ENCODE measurements at places on chromosomes 6 and 20.

GRCh38 chr6:147287869-147288271 lies 83.7 kb downstream of the STXBP5 start:
- no peak for DNase-seq

DNA sequence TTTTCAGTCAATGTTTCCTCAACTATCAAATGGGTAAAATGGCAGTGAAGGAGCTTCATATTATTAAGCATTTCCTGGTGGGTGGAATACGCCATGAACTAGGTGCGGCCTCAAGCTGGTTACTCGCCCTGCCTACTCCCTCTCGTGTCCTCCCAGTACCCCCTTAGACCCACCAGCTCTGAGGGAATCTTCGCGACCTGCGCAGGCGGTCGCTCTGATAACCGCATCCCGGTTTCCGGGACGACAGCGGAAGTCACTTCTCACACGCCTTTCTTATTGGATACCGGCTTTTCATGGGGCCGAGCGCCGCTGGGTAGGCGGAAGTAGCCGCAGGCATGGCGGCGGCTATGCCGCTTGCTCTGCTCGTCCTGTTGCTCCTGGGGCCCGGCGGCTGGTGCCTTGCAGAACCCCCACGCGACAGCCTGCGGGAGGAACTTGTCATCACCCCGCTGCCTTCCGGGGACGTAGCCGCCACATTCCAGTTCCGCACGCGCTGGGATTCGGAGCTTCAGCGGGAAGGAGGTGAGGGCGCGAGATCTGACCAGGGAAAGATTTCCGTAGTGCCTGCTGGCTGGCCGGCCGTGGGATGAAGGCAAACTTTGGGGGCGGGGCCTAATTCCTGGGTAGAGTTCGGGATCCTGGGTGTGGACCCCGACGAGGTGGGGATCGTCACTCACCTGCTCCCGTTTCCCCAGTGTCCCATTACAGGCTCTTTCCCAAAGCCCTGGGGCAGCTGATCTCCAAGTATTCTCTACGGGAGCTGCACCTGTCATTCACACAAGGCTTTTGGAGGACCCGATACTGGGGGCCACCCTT lies at the start of gene PIGT:
Gene PIGT, plus strand, starts transcription at position 320 of the 816 bp plus-strand sequence. Its CDS starts 16 bp downstream, at position 336.
- peak; percentile 45 for DNase-seq

DNA sequence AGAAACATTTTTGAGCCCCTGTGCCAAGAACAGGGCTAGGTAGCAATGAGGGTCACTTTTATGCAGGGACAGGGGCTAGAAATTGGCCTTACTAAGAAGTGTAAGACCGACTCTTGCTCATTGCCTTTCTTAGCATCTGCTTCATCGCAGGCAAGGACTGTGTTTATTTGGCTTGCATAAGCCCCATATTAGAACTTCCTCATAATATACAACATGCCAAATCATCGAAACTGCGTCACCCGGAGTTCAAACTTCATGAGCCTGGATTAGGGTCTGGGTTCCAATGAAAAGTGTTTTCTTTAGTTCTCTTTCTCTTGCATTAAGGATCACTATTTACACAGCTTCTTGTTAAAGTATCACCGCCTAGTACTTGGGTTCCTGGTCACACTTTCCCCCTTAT lies 977 bp upstream of the SMAP1 start:
- no peak for DNase-seq

DNA sequence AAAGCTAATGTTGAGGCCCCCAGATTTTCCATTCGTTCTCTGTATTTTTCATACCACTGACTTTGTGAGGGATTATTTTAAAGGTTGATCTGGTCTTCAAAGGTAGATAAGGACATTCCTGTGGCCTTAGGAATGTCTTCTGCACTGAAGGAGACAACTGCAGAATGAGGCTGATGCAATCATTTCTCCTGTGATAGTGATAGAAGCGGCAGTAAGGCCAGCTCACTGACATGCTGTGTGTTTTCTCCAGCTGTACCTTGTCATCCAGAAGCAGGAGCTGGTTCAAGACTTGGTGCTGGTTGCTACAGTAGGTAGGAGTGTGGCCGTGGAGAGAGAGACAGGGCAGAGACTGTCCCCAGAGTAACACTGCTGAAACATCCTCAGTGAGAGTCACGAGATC lies 53.8 kb downstream of the DCBLD1 start:
- DNase-seq, result no peak

GRCh38 chr6:56683882-56684281 lies 41.2 kb upstream of the DST start:
- DNase-seq, result no peak

DNA sequence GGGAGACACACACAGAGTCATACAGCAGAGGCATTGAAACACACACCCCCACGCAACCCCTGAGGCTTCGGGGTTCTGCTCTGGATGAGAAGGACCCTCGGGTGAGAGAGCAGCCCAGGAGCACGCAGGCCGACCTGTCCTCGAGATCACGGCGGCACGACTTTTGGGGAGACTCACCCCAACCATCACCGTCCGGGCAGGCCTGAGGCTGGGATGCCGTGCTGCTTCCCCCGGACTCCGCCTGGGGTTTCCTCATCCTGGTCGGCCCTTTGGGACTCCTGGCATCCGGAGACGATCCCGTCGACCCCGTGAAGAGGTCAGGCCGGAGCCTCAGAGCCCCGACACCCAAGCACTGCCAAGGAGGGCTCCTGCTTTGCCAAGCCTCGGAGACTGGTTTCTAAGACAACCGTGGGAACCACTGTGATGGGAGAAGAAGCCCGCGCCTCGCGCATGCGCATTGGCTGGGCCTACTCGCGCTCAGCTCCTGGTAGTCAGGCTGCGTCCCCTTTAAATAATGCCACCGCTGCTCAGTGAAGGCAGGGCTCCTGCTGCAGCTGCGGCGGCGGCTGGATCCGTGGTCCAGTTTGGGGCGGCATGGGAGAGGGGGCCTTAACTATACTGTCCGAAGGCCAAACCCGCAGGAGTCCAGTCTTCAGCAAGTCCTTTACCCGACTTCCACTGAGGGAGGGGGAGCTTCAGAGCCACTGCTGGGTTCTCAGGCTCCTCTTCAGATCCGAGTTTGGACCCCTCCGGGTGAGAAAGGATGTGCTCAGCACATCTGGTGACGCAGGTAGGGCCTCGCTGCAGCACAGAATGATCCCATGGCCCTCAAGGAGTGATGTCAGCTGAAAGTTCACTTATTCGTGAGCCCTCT lies 171.4 kb upstream of the ZNF337 start:
- DNase-seq, result peak; percentile 83

- no peak for DNase-seq
Measured at GRCh38 chr6:51349857-51350256, 531.2 kb downstream of the TFAP2B start.

GRCh38 chr6:56435326-56435725 lies 187.9 kb upstream of the COL21A1 start:
- no peak for DNase-seq

DNA sequence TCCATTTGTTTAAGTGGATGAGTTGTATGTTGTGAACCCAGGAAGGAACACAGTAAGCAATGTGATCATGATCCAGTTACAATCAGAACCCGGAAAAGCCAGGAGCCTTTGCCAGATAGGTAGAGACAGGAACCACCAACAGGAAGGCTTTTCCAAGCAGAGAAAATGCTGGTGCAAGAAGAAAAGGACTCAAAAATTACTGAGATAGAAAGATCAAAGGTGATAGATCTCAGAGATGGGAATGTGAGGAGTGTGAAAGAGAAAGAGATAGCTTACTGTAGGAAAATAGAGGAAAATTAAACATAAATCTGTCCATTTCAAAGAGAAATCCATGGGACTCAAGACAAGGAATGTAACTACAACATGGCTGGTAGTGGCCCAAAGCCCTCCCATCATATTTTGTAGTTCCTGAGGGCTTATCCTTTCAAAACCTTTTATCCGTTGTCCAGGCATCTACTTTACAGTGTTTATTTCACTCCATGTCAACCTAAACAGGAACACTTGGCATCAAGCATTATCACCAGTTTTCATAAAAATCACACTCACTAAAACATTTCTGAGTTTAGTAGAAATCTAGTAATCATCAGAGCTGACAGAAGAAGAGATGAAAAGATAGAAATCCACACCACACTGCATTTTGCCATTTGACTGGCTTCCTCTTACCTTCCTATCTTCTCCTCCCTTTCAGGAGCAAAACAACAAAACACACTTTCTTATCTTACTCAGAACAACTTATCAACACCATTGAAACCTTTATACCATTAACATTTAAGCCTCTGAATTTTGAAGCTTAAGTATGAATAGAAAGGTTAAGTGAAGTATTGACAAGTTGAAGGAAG lies 44.5 kb upstream of the STXBP5 start:
- DNase-seq, result no peak

DNA sequence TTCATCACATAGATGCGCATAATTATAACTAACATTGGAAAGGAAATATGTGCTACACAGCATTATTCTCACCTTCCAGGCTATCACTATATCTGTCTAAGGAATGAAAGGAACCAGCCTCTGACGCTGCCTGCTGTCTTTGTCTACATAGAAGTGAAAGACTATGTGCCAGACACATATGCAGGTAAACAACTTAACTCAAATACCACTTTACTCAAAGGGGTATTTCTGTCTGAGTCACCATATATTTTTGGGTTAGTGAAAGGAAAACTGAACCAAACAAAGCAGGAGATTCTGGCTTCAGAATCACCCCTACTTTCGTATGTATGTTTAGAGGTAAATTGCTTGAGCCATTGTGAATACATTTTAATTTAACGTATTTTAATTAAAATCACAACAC lies 328.6 kb upstream of the PLCB4 start:
- no peak for DNase-seq

DNA sequence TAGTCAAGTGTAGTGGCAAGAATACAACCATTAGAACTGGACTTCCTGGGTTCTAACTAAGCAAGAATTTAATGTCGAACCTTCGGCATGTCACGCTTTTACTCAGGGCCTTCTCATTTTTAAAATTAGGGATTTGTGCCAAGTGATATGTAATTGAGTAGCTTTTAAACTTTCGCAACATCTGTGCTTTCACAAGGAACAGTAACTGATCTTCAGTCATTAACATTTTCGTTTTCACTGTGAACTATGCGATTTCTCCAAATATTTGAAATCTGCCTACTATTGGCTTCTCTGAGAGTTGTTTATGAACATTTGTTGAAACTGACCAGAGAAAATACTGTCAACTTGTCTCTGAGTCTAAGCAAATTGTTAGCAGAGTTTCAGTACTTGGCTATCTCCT lies 27.6 kb downstream of the GRM1 start:
- DNase-seq, result no peak

DNA sequence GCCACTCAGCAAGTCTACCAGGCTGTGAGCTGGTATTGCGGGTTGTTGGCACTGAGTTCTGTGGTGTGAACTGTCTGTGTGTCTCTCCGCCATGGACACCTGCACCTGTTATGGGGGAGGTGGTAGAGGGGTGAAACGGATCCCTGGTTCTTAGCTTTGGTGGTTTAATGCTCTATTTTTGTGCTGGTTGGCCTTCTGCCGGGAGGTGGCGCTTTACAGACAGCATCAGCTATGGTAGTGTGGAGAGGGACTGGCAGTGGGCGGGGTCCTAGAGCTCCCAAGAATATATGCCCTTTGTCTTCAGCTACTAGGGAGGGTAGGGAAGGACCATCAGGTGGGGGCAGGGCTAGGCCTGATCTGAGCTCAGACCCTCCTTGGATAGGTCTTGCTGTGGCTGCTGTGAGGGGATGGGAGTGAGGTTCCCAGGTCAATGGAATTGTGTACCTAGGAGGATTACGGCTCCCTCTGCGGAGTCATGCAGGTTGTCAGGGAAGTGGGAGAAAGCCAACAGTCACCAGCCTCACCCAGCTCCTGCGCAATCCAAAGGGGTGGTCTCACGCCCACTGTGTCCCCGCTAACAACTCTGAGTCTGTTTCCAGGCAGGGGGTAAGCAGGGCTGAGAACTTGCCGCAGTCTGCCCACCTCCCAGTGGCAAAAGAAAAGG lies 154.3 kb downstream of the CCDC170 start:
- DNase-seq, result no peak

DNA sequence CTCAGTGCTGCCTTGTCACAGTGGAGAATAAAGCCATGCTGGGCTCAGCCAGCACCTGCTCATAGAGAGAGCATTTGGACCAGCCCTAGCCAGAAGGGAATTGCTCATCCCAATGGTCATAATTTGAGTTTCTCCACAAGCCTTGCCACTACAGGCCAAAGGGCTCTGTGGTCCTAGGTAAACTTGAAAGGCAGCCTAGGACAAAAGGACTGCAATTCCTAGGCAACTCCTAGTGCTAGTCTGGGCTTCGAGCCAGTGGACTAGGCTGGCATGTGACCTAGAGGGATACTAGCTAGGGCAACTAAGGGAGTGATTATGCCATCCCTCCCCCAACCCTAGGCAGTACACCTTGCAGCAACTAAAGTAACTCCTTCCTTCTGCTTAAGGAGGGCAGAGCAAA lies 516.2 kb downstream of the BCKDHB start:
- DNase-seq, result no peak

DNA sequence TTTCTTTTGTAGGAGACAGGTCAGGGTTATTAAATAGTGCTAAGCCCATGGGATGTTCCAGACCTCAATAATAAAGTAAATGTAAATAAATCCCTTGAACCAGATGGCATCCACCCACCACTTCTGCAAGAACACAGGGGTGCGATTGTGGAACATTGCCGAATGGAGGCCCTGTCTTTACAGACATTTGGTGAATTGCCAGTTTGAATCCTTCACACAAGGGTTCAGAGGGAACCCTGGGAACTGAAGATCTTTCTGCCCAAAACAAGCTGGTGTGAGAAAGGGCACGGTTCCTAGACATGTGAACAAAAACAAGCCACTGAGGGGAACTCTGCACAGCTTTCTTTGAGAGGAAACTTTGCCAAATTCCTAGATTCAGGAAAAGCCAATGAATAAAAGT lies 30.2 kb upstream of the RNF8 start:
- peak; percentile 86 for DNase-seq

- DNase-seq, result no peak
Measured at GRCh38 chr6:3321875-3322274, 63.1 kb downstream of the PSMG4 start.

DNA sequence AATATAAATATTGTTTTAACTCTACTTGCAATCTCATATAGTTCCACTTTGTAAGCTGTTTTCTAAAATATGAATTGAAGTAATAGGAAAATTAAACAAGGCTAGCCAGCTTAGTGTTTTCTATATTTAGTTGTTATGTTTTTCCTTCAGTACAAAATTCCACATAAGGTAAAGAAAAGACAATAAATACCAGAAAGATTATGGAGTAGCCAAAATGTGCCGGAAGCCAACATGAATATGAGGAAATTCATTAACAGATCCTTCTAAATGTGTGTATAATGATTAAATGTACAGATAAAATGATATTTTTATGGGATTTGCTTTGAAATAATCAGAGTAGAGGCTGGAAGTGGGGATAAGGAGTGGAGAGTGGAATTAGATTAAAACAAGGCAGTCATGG lies 52.5 kb upstream of the COL21A1 start:
- no peak for DNase-seq

DNA sequence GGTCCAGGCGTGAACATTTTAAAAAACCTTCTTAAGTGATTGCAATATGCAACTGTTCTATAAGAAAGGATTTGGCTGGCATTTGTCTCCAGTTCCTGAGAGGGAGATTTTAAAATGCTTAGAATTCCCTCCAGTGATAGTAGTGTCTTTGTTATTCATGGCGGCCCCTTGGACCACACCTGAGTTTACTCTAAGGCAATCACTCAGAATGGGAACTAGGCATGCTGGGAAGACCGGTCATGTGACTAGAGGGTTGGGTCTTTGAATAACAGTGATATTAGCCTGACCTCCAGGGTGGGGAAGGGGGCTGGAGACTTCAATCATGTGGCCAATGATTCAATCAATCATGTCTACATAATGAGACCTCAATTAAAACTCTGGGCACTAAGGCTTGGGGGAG lies 50.7 kb upstream of the UTRN start:
- no peak for DNase-seq

GRCh38 chr6:144480473-144480872 lies 195.3 kb downstream of the UTRN start:
- DNase-seq, result no peak

- no peak for DNase-seq
Measured at GRCh38 chr20:48824830-48825565, 2.8 kb downstream of the PREX1 start.

GRCh38 chr6:2899596-2899995 lies 3.5 kb downstream of the SERPINB9 start:
- DNase-seq, result no peak
